ENCODE measurements at places on chromosomes 7 and 10.

DNA sequence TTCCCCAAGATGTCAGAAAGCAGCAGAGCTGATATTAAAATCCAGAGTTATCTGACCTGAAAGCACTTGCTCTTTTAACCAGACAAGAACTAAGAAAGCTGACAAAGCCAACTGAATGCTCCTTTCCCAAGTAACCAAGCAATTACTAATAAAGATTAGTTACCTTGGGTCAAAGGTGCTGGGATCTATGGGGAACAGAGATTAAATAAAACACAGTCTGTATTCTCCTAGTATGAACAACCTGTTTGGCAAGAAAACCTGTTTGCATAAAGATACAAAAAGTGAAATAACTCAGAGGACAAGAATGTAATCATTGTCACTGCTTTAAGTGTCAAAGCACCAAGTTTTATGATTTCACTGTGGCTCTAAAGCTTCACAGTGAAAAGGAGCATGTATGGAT, 35.7 kb downstream of the ITPRID1 start:
- no peak for DNase-seq

- DNase-seq, result no peak
These were observed 47.2 kb downstream of the KIF11 start for GRCh38 chr10:92640107-92640506.

- no peak for DNase-seq
These were observed 235.4 kb downstream of the MAGI2 start for GRCh38 chr7:79217976-79218626.

DNA sequence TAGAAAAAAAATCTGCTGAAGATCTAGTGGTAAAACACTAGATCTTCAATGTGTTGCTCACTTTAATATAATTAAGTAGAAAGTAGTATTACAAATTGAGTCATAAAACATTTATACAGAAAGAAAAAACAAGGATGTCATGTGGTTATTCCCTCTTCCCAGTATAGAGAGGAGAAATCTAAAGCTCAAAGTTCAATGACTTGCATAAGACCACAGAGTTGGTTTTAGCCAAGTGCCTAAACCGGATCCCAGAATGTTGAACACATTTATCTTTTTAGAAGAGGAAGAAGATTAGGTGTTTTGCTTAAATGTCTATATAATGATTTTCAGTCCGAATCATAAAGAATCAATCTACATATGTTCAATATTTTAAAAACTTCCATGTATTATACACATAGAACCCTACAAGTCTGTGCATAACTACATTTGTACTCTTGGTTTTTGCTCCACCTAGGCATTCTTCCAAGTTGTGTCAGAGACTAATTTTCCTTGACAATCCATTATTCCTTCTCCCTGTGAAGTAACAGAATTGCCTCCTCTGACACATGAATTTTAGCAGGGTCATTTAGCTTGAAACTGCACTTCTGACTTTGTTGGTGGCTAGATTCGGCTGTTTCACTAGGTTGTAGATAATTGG, 389.2 kb downstream of the MAGI2 start:
- DNase-seq, result no peak

GRCh38 chr7:157395206-157395605, 58.4 kb downstream of the DNAJB6 start:
- no peak for DNase-seq

GRCh38 chr7:105021352-105021751, 7.3 kb downstream of the KMT2E start:
- DNase-seq, result no peak

DNA sequence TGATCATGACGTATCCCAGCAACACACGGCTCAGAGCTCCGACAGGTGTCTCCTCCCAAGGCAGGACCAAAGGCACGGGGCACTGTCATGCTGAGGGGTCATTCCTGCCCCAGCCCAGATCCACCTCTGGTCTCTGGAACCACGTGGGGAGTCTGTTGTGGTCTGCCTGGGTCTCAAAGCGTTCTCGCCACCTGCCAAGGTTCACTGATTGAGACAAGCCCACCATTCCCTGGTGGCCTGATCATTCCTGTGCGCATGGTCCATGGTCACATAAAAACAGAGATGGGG, 83.5 kb downstream of the HIPK2 start:
- no peak for DNase-seq

GRCh38 chr10:88901984-88902789, 22.1 kb downstream of the STAMBPL1 start:
- DNase-seq, result no peak

DNA sequence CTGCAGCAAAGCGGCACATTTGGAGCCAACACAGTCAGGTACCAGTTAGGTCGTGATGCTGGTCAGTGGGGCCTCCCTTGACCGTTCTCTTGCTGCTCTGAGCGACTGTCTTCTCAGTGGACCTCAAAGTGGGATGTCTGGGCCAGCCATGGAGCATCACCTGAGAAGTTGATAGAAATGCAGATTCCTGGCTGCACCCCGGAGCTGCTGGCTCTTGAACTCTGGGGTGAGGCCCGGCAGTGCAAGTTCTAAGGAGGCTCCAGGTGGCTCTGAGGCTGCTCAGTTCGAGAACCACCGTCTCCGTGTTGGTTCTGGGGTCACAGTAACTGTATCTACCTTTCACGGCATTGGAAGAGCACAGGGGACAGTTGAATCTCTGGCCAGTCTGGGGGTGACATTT, 147.5 kb downstream of the WDR37 start:
- DNase-seq, result no peak

DNA sequence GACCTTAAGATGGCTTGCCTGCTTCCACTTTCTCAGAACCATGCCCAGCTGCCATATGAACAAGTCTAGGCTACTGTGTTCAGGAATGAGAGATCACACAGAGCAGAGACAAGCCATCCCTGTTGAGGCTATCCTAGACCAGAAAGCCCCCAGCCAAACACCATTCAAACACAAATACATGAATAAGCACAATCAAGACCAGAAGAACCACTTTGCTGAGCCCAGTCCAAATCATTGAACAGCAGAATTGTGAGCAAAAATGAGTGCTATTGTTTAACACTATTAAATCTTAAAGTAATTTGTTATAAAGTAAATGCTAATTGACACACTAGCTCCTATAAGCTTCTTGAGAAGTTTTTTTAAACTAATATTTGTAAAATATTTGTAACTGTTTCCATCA, 79.0 kb upstream of the LYZL1 start:
- DNase-seq, result no peak

DNA sequence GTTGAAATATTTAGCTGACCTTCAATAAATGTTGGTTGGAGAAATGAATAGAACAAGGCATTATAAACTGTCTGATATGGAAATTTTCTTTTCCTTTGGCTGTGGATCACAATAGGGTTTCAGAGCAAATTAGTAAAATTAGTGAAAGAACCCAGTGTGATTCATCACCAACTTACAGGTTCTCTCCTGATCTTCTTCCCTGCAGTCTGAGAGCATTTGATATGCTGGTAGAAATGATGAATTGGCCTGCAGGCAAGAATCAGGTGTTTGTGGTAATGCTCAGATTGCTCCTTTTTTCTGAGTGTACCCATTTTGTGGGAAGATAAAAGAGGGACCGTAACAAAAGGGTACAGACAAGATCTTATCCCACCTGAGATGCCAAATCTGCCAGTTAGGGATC, 51.9 kb downstream of the BTAF1 start:
- no peak for DNase-seq

GRCh38 chr7:44217852-44218402, 17.1 kb downstream of the YKT6 start:
- DNase-seq, result no peak

DNA sequence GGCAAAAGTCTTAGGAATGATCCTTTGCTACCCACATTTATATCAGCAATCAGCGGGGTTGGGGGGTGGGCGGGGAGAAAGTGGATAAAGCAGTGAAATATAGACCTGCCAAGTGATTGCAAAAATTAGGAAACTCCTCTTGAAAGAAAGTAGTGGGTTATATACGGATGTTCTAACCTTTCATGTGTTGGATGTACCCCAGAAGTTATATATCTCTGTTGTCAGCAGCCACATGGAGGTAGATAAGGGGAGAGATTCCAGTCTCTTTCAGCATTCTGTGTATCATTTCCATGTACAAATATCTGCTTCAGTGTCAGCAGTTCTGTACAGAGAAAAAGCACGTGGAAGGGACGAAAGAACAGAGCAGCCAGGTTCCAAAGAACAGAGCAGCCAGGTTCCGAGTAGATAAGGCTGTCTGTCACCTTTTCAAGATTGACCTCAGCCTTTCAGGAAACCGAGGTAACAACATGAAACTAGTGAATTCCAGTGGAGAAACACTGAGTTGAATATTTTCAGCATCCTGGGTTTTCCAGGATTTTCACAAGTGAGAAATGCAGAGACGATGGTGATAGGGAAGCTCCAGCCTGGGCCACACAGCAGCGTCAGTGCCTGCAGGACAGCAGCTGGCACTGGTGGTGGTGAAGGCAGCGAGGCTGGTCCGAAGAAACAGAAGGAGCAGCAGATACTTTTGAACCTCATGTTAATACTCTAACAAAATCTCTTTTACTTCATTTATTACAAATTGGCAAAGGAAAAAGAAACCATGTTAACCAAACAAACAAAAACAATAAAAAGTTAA, 212.3 kb downstream of the C7orf25 start:
- DNase-seq, result no peak

- DNase-seq, result no peak
These were observed 10.4 kb downstream of the PANK1 start for GRCh38 chr10:89634637-89635036.

DNA sequence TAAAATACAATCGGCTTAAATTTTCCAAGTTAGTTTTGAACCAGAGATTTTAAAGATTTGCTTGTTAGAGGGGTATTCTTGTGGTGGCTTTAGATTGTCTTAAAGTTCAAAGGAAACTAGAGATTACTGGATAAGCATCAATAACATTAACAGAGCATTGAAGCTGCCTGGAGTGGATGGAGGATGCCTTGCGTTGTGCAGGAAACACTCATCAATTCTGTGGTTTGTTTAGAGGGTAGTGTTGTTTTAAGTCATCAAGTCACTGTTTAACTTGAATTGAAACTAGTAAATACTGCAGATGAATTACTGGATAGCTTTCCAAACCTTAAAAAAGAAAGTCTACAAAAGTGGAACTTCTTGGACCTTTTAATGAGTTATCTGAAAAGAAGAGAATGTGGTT, 218.6 kb downstream of the CELF2 start:
- no peak for DNase-seq

DNA sequence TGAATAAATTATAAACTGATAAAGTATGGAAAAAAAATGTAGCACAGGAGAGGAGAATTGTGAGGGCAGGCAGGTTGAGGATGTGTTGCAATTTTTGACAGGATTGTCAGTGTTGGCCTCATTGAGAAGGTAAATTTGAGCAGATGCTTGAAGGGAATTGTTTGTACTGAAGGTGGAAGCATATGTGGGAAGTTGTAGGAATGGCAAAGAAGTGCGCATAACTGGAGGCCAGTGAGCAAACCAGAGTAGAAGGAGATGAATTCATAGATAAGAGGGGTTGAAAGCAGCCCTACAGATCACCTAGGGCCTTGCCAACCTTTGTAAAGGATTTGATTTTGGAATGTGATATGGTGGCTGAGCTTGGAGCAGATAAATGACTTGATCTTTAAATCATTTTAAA, 6.4 kb downstream of the DNAJB9 start:
- no peak for DNase-seq

DNA sequence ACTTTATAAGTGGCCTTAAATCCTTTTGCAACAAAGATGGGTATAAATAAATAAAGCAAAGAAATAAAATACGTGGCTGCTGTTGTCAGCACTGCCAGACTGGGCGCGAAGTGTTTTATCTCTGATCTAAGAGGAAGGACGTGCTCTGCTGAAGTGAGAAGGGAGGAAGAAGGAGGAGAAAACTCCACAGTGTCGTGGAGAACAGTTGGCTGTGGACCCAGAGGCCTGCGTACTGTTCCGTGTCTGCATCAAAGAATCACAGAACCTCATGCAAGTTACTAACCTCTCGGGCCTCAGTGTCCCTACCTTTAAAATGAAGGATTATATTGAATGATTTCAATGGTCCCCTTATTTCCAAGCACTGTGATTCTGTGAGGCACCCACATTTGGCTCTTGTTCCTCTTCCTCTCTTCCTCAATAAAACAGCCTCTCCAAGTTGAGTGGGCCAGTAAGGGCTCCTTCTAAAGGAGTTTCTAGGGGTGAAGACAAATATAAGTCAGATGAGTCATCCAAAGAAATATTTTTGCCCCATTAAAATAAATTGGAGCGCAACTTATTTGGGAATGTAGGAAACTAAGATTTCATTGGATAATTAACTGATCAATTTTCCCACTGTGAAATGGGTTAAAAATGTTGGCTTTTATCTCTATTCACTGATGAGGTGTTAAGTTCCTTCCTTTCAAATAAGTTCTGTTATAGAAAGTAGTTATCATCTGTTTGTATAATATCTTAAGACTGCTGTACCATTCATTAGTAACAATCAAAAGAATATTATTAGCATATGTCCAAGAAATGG, 126.9 kb upstream of the EFCAB10 start:
- DNase-seq, result no peak

DNA sequence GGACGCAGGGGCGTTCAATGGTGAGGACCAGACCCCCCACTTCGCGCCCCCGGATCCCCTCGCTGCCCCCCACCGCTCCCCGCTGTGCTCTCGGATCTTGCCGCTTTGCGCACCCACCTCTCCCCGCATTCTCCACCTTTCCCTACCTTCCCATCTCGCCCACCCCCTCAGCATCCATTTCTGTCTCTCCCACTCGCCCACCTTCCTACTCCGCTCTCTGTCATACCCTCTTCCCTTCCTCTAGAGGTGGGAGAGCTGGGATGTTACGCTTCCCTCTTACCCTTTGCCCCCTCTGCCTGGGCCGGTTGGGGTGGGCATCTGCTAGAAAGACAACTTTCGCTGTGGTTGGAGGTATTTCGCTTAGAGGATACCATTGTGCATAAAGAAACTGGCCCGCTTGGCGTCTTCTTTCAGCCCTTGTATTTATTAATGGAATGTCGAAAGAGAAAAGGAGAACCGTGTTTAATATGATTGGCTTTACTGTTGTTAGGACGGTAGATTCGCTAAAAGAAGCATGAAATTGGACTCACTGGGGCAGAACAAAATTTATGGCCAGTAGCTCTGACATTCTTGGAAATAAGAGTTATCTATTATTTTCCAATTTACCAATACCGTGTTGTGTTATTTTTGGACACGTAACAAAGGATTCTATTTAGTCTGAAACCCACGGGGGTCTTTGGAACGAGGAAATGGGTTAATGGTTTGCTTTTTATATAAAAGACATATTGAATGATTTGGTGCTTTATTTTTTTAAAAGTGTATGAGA, 873 bp downstream of the PRKAR2B start:
- no peak for DNase-seq

DNA sequence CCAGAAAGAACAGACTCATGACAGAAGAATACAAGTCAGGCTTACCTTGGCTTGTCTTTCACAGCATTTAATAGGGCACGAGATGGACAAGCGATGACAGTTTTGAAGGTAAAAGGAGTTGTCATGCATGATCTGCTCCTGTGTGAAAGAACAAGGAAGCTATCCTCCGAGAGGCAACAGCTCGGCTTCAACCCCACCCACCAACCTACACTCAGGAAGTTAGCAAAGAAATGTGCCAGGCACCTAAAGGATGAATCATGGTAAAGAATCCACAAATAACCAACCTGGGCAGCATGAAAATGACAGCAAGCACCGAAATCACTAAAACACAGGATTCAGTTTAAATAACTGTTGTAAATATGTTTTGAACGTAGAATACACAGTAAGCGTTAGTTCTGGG, 700.2 kb downstream of the TYW1 start:
- DNase-seq, result no peak

- no peak for DNase-seq
These were observed 8.0 kb downstream of the FOXI2 start for GRCh38 chr10:127744956-127745355.
